H9 (cell line): ENCODE measurements at places on chromosomes 7 and 10. TPM values are rescaled to one million over a fixed set of nuclear protein-coding genes. Genes with fewer than 3 reads are reported as not detected.

DNA sequence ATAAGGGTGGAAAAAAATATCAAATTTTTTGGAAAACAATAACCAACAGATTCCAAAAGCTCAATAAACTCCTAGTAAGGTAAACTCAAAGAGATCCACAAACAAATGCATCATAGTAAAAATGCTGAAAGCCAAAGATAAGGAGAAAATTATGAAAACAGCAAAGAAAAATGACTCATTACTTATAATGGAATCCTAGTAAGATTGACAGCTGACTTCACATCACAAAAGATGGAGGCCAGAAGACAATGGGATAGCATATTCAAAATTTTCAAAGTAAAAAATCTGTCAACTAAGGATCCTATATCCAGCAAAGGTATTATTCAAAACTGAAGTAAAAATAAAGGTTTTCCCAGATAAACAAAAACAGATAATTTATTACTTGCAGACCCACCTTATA, 183.4 kb upstream of the VIPR2 start:
- no peaks in the 10 kb centered on the region for H3K27me3 ChIP-seq
- no peak overlapping the region for H3K4me3 ChIP-seq
- H3K27ac ChIP-seq: no peak overlapping the region
- H3K36me3 ChIP-seq: no peaks in the 10 kb centered on the region; the same call in none of the 3 replicates

DNA sequence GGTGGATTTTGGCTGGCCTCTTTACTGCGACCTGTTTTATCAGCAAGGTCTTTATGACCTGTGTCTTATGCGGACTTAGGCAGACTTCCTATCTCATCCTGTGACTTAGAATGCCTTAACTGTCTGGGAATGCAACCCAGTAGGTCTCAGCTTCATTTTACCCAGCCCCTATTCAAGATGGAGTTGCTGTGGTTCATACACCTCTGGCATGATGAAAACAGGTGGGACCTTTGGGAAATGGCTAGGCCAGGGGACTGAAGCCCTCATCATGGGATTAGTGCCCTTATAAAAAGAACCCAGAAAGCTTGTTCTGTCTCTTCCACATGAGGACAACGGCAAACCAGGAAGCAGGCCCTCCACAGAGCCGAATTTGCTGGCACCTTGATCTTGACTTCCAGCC, 172.1 kb upstream of the MYO3A start:
- H3K27ac ChIP-seq: no peak overlapping the region
- H3K36me3 ChIP-seq: no peaks in the 10 kb centered on the region; the same call in 1 of the 2 replicates
- no peak overlapping the region for H3K4me3 ChIP-seq
- no peak for DNase-seq

DNA sequence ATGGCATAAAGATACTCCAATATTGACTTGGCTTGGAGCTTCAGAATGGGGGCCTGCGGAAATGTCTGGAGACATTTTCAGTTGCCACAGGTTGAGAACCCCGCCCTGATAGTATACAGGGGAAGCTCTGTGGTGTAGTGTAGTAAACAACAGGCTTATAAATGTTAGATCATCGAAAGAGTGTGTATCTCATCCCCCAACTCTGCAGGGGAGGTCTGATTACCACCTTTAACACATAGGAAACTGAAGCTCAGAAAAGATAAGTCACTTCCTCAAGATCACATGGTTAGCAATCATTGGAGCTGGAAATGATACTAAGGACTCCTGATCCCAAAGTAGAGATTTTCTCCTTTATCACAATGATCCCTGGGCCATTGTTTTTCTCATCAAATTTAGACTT, 144.5 kb upstream of the BMPER start:
- H3K4me3 ChIP-seq: no peak overlapping the region
- H3K4me1 ChIP-seq: peaks cover 3% of the 10 kb centered on the region; the same call in 1 of the 2 replicates
- no peaks in the 10 kb centered on the region; the same call in 1 of the 2 replicates for H3K27me3 ChIP-seq
- no peaks in the 10 kb centered on the region for H3K36me3 ChIP-seq
- H3K27ac ChIP-seq: no peak overlapping the region

DNA sequence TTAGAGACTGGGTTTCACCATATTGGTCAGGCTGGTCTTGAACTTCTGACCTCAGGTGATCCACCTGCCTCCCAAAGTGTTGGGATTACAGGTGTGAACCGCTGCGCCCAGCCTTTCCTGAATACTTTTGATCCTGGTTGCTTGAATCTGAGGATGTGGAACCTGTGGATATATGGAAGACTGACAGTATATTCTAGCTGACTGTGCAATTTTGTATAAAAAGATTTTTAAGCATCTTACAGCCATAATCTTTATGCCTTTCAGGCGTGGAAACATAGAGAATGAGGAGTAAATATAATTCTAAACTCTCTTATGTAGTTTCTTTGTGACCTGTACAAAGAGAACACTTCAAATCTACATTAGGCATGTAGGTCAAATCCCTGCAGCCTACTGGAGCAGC, 16.2 kb downstream of the TSPAN14 start:
- peaks cover 19% of the 10 kb centered on the region for H3K36me3 ChIP-seq
- no peak overlapping the region for H3K4me3 ChIP-seq
- H3K27ac ChIP-seq: no peak overlapping the region
- no peak for DNase-seq
- H3K4me1 ChIP-seq: peaks cover 13% of the 10 kb centered on the region; the same call in 1 of the 2 replicates

GRCh38 chr10:20237586-20237985, 421.4 kb downstream of the PLXDC2 start:
- H3K27ac ChIP-seq: no peak overlapping the region
- no peaks in the 10 kb centered on the region for H3K4me1 ChIP-seq
- DNase-seq: no peak
- H3K36me3 ChIP-seq: peaks cover 4% of the 10 kb centered on the region; the same call in 1 of the 2 replicates
- H3K27me3 ChIP-seq: no peaks in the 10 kb centered on the region

DNA sequence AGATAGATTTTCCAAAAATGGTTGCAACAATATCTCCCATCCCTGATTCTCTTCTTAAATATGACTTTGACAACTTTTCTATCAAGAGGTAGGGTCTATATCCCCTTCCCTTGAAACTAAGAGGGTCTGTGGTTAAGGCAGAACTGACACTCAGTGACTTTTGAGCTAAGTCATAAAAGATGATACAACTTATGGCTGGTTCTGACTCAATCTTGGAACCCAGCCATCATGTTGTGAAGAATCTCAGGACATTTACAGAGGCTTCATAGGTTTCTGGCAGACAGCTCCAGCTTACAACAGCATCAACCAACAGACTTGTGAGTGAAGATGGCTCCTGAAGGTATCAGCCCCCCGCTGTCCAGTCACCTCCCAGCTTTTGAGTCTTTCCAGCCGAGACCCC, 203.5 kb downstream of the RNLS start:
- no peak overlapping the region for H3K4me3 ChIP-seq
- no peak for DNase-seq
- no peaks in the 10 kb centered on the region for H3K36me3 ChIP-seq
- H3K4me1 ChIP-seq: no peaks in the 10 kb centered on the region

GRCh38 chr10:43282881-43283280, 16.0 kb upstream of the RASGEF1A start:
- no peaks in the 10 kb centered on the region for H3K36me3 ChIP-seq
- H3K4me1 ChIP-seq: no peaks in the 10 kb centered on the region; the same call in 1 of the 2 replicates
- no peaks in the 10 kb centered on the region; the same call in 1 of the 2 replicates for H3K27me3 ChIP-seq
- DNase-seq: peak; percentile 81
- H3K4me3 ChIP-seq: no peak overlapping the region
- H3K27ac ChIP-seq: no peak overlapping the region

GRCh38 chr7:141231018-141231792, 157.3 kb downstream of the TMEM178B start:
- H3K4me3 ChIP-seq: no peak overlapping the region
- no peaks in the 10 kb centered on the region for H3K27me3 ChIP-seq
- H3K27ac ChIP-seq: no peak overlapping the region
- H3K4me1 ChIP-seq: 0 out of 2 replicates have a peak, but pooled peaks cover 2% of the 10 kb centered on the region
- no peaks in the 10 kb centered on the region for H3K36me3 ChIP-seq
- DNase-seq: peak; percentile 58

DNA sequence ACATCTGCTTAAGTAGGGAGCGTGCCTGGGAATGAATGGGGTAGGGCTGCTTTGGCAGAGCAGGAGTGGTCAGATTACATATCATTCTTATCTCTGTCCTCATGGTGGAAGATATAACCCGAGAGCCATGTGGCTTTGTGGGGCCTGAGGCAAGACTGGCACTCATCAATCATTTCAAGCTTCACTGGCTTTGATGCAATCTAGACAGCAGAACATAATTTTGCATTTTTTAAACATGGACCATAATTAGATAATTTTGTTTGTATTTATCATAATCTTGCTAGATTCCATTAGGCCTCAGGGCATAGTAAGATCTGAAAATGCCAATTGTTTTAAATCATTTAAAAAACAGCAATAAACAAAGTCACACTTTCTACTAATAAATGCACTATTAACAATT, 480.3 kb downstream of the NXPH1 start:
- H3K4me3 ChIP-seq: no peak overlapping the region
- no peaks in the 10 kb centered on the region for H3K36me3 ChIP-seq
- H3K27ac ChIP-seq: no peak overlapping the region
- DNase-seq: no peak

- H3K4me3 ChIP-seq: no peak overlapping the region
- DNase-seq: no peak
- H3K27ac ChIP-seq: no peak overlapping the region
- no peaks in the 10 kb centered on the region for H3K4me1 ChIP-seq
- no peaks in the 10 kb centered on the region for H3K36me3 ChIP-seq
- no peaks in the 10 kb centered on the region for H3K27me3 ChIP-seq
Observed at GRCh38 chr10:49129376-49129775, 4.4 kb downstream of the FAM170B start.

GRCh38 chr10:4698075-4698474, 127.9 kb upstream of the AKR1E2 start:
- H3K36me3 ChIP-seq: no peaks in the 10 kb centered on the region
- no peak overlapping the region for H3K27ac ChIP-seq
- H3K4me3 ChIP-seq: no peak overlapping the region
- DNase-seq: no peak

GRCh38 chr10:112456533-112456932, 9.5 kb downstream of the VTI1A start:
- H3K4me3 ChIP-seq: no peak overlapping the region
- no peaks in the 10 kb centered on the region for H3K27me3 ChIP-seq
- no peaks in the 10 kb centered on the region; the same call in 1 of the 2 replicates for H3K4me1 ChIP-seq
- no peak for DNase-seq

DNA sequence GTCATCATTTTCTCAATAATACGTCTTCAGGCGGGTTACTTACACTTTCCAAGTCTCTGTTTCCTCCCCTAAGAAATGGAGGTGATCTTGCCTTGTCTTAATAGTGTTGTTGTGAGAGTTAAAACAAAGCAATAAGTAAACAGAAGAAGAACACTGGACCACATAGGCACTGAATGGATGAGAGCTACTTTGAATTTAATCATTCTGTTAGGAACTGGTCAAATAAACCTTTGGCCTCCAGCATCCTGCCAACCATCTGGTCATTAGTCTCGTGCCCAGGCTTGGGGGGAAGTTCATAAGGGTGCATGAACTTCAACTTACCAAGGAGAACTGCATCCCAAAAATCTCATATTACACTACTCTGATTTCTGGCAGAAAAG, 109.4 kb upstream of the C7orf33 start:
- DNase-seq: no peak
- H3K4me3 ChIP-seq: no peak overlapping the region
- no peaks in the 10 kb centered on the region for H3K36me3 ChIP-seq
- H3K27ac ChIP-seq: no peak overlapping the region
- peaks cover 2% of the 10 kb centered on the region; the same call in 1 of the 2 replicates for H3K27me3 ChIP-seq
- H3K4me1 ChIP-seq: peaks cover 2% of the 10 kb centered on the region; the same call in 1 of the 2 replicates

- H3K27me3 ChIP-seq: no peaks in the 10 kb centered on the region
- no peak overlapping the region for H3K4me3 ChIP-seq
- H3K27ac ChIP-seq: no peak overlapping the region
- H3K4me1 ChIP-seq: peaks cover 6% of the 10 kb centered on the region; the same call in 1 of the 2 replicates
Observed at GRCh38 chr7:116786791-116787443, 75.5 kb upstream of the CAPZA2 start.

DNA sequence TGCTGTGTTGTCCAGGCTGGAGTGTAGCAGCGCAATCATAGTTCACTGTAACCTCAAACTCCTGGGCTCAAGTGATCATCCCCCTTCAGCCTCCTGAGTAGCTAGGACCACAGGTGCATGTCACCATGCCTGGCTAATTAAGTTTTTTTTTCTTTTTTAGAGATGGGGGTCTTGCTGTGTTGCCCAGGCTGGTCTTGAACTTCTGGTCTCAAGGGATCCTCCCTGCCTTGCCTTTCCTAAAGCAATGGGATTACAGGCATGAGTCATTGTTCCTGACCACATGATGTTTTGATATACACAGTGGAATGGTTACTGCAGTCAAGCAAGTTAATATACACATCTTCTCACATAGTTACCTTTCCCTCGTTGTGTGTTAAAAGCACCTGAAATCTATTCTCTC, 140.3 kb downstream of the GPR85 start:
- H3K4me1 ChIP-seq: no peaks in the 10 kb centered on the region
- H3K36me3 ChIP-seq: no peaks in the 10 kb centered on the region
- no peak overlapping the region for H3K4me3 ChIP-seq
- DNase-seq: no peak

GRCh38 chr7:140961117-140961516, 36.4 kb upstream of the BRAF start:
- no peak overlapping the region for H3K27ac ChIP-seq
- H3K27me3 ChIP-seq: no peaks in the 10 kb centered on the region

- no peaks in the 10 kb centered on the region for H3K36me3 ChIP-seq
- no peaks in the 10 kb centered on the region for H3K4me1 ChIP-seq
- H3K27ac ChIP-seq: no peak within 1 kb of the TSS
- no peak for DNase-seq
Observed at GRCh38 chr7:100720279-100720670, at the start of gene EPO. Gene EPO (plus strand): TSS chr7:100720468. CDS start chr7:100720981, 513 bp downstream.

DNA sequence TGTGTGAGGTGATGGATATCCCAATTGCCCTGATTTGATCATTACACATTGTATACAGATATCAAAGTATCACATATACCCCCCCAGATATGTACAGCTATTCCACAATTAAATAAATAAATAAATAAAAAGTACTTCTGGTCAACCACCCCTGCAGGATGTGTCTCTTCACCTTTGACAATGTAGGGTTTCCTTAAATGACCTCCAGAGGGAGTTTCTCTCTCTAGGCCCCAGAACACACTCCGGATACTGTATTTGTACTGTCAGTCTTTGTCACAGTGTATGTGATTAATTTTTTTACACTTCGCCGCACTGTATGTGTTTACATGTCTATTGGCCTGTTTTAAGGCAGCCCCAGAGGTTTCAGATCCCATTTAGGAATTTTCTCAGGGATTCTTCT, 123.6 kb downstream of the ADCYAP1R1 start:
- H3K4me3 ChIP-seq: no peak overlapping the region
- H3K36me3 ChIP-seq: no peaks in the 10 kb centered on the region
- no peak for DNase-seq
- no peaks in the 10 kb centered on the region for H3K27me3 ChIP-seq
- H3K4me1 ChIP-seq: no peaks in the 10 kb centered on the region
- no peak overlapping the region for H3K27ac ChIP-seq

ASAH2 gene
- total RNA-seq: 4.6 and 5.9 TPM in 2 replicates

ACBD7 gene
- total RNA-seq: 22.0 and 25.0 TPM in 2 replicates

GPRIN2 gene
- 10.1 and 10.5 TPM in 2 replicates for total RNA-seq

OR2A5 gene
- total RNA-seq: not detected in 2 replicates

SPDYE16 gene
- not detected in 2 replicates for total RNA-seq

DNAJC1 gene
- 10.6 and 11.2 TPM in 2 replicates for total RNA-seq
